ENCODE measurements at places on chromosomes 11 and 22.

DNA sequence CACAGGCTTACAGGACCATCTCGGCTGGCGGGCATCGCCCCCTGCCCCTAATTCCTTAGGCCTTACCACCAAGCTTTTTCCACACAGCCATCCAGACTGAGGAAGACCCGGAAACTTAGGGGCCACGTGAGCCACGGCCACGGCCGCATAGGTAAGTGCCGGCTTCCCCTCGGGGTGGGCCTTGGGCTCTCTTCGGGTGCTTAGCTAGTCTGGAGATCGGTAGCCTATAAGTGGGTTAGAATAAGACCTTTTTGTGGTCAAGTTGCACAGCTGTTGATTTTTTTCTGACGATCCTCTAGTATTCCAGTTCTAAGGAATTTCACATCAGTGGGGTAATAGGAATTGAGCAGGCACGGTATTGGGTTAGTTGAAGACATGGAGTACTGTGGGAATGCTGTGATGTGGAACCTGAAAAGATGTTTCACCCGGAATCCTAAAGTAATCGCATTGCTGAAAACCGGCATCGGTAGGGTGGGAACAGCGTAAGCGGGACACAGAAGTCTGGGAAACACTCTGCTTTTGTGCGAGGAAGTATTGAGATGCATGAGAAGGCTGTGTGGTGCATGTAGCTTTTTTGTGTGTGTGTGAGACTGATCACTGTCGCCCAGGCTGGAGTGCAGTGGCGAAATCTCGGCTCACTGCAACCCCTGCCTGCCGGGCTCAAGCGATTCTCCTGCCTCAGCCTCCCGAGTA, 669 bp downstream of the RPL27A start:
- DNase-seq = peak; percentile 48

GRCh38 chr11:17004486-17005148, 9.6 kb downstream of the PLEKHA7 start:
- no peak for DNase-seq

GRCh38 chr11:69663326-69663725, 11.8 kb downstream of the LTO1 start:
- no peak for DNase-seq

- peak; percentile 77 for DNase-seq
These were observed 49.0 kb upstream of the BIRC3 start for GRCh38 chr11:102268083-102268984.

- no peak for DNase-seq
These were observed 22.0 kb downstream of the ST14 start for GRCh38 chr11:130181295-130182272.

DNA sequence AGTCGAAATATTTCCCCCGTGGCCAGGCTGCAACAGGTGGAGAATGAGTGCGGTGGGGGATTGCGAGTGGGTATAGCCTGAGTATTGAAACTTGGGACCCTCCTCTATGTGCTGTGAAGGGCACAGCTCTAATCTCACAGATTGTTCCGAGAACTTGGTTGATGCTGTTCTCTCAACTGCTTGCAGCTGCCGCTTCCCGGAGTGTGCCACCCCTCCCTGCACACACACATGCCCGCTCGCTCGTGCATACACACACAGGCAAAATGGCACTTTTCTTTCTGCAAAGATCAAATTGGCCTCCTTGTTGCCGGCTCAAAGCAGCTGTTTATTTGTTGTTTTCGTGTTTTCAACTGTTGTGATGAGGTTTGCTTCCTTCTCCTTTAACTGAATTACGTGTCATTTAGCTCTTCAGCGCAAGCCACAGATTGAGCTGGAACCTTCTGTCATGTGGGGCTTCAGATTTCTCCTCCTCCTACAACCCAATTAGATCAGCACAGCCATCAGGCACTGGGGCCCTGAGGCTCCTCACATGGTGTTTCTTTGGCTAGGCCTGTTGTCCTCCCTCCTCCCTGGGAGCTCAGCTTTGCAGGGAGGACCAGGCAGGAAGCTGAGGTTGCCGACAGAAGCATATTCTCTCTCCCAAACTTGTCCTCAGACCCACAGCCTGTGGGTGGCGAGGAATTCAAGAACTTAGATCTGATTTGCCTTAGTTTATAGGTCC, 13.9 kb upstream of the B3GAT1 start:
- DNase-seq = no peak

DNA sequence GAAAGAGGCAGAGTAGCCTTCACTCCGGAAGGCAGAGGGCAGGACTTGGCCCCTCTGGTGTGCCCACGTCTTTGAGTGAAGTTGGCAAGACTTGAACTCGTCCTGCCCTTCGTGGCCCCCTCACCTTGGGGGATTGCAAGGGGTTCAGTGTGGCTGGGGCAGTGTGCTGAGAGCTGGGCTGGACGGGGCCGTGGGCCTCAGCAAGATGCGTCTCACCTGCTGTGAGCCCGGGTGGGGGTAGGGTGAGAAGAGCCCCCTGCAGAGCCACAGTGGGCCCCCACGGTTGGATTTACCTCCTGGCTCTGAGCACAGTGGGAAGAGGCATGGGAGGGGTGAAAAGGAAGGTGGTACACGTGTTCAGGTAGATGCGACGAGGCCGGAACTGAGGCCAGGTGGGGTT, 81.4 kb upstream of the ATXN10 start:
- no peak for DNase-seq

GRCh38 chr11:102111787-102112508, 1.7 kb downstream of the YAP1 start:
- no peak for DNase-seq

DNA sequence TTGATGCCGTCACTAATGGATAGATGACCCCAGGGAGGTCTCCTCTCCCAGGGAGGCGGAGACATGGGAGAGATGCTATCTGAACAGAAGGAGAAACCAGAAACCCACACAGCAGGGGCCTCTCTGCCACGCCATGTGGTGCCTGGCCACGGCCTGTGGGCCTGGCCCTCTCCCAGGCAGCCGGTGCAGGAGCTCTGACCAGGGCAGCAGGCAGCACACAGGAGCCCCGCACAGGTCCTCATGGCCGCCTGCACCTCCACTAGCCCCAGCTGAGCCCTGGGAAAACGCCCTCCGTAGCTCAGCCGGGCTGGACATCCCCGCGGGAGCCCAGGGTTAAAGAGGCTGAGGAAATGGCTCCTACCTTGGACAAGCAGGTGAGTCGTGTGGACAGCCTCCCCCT, 19.8 kb downstream of the IGSF9B start:
- DNase-seq = no peak

GRCh38 chr22:22156716-22157347, 87.8 kb upstream of the VPREB1 start:
- DNase-seq = peak; percentile 50

DNA sequence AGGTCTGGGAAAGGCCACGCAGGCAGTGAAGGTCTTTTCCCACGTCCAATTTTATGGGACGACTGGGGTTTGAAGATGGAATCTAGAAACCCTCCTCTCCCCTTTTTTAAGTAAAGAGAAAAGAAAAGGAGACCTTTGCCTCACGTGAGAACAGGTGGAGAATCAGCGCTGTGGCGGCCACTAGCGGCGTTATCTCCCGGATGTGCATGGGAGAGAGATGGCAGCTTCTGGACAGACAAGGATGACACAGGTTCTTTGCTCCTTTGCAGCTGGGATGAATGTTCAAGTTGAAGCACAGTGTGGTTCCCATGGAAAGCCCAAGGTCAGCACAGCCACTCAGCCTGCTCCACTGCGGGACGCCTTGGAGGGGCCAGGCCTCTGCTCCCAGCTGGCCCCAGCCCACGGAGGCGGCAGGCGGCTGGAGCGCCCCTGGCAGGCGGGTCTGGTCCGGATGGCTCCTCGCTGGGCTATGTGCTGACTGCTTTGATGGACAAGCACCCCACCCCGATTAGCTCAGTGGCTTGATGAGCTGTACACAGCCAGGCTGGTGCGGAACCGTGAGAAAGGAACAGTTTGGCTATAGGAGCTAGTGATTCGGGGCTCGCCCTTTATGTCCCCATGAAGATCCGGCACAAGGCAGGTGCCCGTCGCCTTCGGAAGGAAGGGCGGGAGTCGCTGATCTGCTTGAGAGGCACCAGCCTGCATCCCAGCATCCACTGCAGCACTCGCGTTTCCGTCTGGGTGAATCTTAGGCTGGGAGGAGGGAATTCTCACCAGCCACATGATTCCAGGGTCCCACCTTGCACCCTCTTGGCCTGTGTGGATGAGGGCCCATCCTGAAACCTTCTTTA, 14.5 kb upstream of the BID start:
- DNase-seq = no peak

- DNase-seq = no peak
These were observed 277.4 kb upstream of the NARS2 start for GRCh38 chr11:78851878-78852586.

GRCh38 chr11:74485868-74486267, 7.7 kb downstream of the LIPT2 start:
- DNase-seq = no peak

GRCh38 chr11:126163074-126163700, 48.3 kb downstream of the RPUSD4 start:
- no peak for DNase-seq

DNA sequence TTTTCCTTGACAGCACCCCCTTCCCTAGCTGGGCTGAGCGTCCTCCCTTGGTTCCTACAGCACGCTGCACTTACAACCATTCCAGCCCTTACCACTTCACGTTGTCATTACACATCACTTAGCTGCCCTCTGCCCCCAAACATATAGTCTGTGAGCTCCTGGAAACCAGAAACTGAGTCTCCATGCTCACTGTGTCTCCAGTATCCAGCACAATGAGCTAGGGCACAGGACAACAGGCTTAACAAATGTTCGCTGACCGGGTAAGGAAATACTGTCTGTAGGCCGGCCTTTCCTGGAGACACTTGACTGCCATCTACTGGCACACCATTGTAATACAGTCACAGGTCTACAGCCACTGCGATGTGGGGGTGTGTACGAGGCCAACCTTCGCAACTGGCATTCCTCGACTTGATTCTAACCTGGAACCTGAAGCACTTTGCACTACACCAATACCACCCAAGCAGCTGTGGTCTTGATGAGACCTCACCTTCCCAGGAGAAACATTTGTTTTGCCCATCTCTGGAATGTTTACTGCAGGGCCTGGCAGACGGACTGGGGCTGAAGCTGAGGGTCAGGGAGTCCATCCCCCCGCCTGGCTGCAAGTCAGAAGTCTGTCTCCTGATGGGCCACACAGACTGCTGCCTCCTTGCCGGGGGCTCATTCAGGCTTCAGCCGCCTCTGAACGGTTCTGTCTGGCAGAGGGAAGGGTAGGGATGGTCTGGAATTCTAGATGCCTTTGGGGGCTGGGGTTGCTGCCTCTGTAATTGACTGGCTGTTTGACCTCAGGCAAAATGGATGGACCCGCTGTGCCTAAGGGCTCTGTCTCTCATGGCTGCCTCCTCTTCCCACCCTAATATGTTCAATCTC, 72.0 kb downstream of the SYN3 start:
- no peak for DNase-seq

- DNase-seq = no peak
These were observed 45.0 kb downstream of the LARGE1 start for GRCh38 chr22:33875316-33875715.

GRCh38 chr11:58292017-58292416, 24.0 kb upstream of the OR10W1 start:
- no peak for DNase-seq

- no peak for DNase-seq
These were observed 17.5 kb upstream of the DDX10 start for GRCh38 chr11:108647387-108647700.

- DNase-seq = no peak
These were observed 40.9 kb downstream of the CSRP3 start for GRCh38 chr11:19160847-19161246.

- no peak for DNase-seq
These were observed 105.7 kb downstream of the RASSF10 start for GRCh38 chr11:13114566-13115379.

- DNase-seq = no peak
These were observed 16.0 kb downstream of the TXN2 start for GRCh38 chr22:36465232-36466021.

GRCh38 chr22:38177044-38177443, 4.6 kb downstream of the PLA2G6 start:
- no peak for DNase-seq

- no peak for DNase-seq
These were observed 11.8 kb downstream of the RFPL1 start for GRCh38 chr22:29450222-29450621.
